ENCODE measurements at places on chromosomes 13 and 19.

DNA sequence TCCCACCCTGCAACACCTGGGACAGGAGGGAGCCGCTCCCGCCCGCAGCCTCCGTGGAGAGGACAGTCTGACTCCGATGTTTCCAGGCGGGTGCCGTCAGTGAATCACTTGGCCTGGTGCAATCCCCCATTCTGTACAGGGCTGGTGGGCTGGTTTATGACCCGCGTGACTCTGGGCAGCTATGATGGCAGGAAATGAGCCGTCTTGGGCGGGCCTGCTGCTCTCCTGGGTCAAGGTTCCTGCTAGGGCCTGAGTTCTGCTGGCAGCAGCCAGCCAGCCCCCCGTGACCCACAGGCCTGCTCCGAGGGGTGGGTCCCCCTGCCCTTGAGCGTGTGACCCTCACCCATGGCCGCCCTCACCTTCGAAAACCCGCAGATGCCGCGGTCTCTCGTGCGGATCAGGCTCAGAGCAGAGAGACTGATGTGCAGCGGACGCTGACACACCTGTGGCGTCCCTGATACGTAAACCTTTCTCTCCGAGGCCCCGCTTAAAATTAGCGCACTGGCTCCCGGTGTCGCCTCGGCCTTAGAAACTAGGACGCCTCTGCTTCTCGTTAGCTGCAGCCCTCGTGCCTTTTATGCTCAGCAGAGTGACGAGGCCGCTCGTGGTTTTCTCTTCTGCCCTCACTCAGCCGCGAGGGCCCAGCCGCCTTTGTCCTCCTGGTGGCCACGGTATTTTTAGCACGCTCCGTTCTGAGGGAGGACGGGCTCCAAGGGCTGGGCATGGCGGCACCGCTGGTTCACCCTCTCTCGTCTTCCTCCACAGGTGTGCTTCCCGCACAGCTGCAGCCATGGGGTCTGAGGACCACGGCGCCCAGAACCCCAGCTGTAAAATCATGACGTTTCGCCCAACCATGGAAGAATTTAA, 63.4 kb downstream of the KDM4B start:
- DNase-seq = no peak

GRCh38 chr19:4449022-4449638, 8.5 kb downstream of the UBXN6 start:
- DNase-seq = no peak

GRCh38 chr19:15296841-15297415, 35.4 kb downstream of the BRD4 start:
- DNase-seq = no peak

DNA sequence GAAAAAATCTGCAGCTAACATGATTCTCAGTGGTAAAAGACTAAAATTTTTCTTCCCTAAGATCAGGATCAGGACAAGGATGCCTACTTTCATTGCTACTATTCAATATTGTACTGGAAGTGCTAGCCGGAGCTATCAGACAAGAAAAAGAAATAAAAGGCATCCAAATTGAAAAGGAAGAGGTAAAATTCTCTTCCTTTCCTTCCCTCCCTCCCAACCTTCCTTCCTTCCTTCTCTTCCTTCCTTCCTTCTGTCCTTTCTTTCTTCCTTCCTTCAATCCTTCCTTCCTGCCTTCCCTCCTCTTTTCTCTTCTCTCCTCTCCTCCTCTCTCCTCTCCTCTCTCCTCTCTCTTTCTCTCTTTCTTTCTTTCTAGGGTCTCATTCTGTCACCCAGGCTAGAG, 26.7 kb upstream of the LRP3 start:
- no peak for DNase-seq

DNA sequence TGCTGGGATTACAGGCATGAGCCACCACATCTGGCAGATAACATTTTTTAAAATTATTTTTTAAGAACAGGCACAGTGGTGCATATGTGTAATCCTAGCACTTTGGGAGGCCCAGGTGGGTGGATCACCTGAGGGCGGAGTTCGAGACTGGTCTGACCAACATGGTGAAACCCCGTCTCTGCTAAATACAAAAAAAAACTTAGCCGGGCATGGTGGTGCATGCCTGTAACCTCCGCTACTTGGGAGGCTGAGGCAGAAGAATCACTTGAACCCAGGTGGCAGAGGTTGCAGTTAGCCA, 631 bp upstream of the PALM3 start:
- DNase-seq = no peak

DNA sequence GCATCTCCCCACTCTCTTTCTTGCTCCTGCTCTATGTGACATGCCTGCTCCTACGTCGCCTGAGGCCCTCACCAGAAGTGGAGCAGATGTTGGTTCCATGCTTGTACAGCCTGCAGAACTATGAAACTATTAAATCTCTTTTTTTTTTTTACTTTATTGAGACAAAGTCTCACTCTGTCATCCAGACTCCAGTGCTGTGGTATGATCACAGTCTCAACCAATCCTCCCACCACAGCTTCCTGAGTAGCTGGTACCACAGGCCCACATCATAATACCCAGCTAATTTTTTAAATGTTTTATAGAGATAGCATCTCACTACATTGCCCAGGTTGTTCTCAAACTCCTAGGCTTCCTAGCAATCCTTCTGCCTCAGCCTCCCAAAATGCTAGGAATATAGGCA, 1067.7 kb downstream of the PCDH9 start:
- no peak for DNase-seq

DNA sequence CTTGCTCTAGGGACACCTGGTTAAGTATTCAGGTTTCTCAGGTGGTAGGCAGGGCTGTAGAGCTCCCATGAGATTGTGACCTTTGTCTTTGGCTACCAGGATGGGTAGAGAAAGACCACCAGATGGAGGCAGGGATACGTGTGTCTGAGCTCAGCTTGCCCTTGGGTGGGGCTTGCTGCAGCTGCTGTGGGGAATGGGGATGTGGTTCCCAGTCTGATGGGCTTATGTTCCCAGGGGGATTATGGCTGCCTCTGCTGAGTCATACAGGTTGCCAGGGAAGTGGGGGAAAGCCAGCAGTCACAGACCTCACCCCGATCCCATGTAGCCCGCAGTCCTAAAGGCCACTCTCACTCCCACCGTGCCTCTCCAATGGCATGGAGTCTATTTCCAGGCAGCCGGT, 659.9 kb upstream of the KLF12 start:
- no peak for DNase-seq

GRCh38 chr13:55084630-55085029, 2056.0 kb downstream of the OLFM4 start:
- no peak for DNase-seq

GRCh38 chr13:114039471-114040141, 65.7 kb upstream of the C13orf46 start:
- DNase-seq = no peak

DNA sequence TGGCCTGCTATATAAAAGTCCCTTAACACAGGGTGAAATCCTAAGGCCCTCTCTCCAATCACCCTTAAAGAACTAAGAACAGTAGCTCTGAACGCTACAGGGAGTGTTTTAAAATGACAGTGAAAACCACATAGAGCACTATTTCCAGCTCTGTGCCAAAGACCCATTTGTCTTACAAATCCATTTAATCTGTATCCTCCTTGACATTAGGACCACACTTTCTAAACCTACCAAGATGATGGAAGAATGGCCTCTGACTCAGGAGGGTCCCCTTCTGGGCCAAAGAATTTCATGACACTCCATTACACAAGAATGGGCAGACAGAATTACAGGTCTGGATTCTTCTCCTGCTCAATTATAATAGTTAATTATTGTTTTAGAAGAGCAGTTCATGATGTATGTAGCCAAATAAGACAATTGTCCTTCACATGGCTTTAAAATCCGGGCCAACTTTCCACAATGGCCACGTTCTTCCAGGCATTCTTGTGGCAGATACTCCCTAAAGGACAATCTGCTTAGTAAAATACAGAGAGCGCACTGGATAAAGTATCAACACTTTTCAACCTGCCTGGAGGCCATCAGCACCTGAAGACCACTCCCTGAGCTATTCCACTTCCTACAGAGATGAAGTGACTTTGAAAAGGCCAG, 61.0 kb downstream of the STK24 start:
- DNase-seq = no peak

GRCh38 chr13:109272595-109273325, 513.6 kb downstream of the IRS2 start:
- peak; percentile 49 for DNase-seq

- DNase-seq = peak; percentile 8
These were observed 2532.4 kb upstream of the PCDH20 start for GRCh38 chr13:63948045-63948444.

GRCh38 chr19:2425622-2426581, 1.5 kb downstream of the TIMM13 start:
- DNase-seq = no peak

- DNase-seq = no peak
These were observed 4.5 kb upstream of the CADM4 start for GRCh38 chr19:43644181-43644580.

DNA sequence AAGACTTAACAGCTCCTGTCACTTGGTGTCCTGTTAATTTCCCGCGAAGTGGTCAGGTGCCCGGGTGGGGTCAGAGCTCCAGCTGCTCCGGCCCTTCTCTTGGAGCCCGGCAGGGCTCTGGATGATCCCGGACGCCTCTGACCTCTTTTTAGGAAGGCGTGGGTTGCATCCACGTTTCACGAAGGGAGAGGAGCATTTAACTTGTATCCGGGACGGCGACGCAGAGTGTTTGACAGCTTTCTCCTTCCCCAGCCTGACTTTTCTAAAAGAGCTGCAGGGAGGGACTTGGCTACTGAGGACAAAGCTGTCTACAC, 656 bp downstream of the ZNF155 start:
- no peak for DNase-seq

DNA sequence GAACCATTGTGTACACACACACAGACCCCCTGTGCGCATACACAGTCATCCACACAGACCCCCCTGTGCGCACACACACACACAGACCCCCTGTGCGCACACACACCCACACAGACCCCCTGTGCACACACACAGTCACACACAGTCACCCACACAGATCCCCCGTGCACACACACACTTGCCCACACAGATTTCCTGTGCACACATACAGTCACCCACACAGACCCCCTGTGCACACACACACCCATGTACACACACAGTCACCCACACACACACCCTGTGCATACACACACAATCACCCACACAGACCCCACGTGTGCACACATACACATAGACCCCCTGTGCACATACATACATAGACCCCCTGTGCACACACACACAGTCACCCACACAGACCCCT, 106.1 kb downstream of the HSPH1 start:
- no peak for DNase-seq

GRCh38 chr19:29753190-29753933, 38.3 kb upstream of the C19orf12 start:
- no peak for DNase-seq

- no peak for DNase-seq
These were observed 150.5 kb downstream of the UGGT2 start for GRCh38 chr13:95902741-95903140.

DNA sequence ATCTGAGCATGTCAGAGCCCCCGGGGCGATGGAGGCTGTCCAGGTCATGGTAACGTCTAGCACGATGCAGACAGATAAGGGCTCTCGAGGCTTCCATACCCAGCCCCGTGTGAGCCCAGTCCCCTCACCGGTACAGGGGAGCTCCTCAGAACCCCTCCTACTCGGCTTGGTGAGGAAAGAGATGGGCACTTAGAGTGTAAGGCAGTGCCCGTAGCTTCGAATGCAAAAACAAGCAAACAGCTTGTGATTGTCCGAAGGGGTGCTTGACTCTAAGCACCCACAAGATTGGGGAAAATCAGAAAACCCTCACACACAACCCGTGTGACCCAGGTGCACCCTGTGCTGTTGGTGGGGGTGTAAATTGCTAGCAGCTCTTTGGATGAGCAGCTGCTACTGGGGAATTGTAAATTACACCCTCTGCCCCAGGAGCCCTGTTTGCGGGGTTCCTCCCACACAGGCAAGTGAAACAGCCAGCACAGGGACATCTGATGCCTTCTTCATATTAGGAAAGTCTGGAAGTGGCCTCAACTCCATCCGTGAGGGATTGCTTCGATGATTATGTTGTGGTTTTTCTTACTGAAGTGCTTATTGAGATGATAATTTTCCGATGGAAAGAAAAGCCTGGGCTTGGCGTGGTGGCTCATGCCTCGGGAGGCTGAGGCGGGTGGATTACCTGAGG, 918 bp upstream of the PSPN start:
- DNase-seq = no peak

DNA sequence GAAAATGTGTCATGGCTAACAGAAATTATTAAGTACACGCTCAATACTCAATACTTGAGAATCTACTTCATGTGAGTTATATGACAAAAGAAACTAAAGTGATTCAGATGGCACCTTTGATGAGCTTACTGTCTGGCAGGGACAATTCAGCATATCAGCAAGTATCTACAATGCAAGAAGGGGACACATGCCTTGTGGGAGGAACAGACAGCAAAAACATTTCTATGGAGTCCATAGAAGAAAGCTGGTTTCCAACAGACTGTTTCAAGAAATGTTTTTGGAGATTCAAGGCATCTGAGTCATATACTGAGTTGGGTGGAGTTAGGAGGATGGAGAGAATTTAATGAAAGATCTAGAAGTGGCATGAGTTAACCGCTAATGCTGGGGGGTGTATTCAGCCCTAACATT, 54.7 kb downstream of the MBNL2 start:
- DNase-seq = no peak
